ENCODE measurements at places on chromosomes 2 and 18. TPM values are rescaled to one million over a fixed set of nuclear protein-coding genes. Genes with fewer than 3 reads are reported as not detected.

The TFCP2L1 gene
- 0.51 TPM for total RNA-seq

The FOXD4L1 gene
- not detected for total RNA-seq

The HOXD8 gene
- 9.9 TPM for total RNA-seq

DNA sequence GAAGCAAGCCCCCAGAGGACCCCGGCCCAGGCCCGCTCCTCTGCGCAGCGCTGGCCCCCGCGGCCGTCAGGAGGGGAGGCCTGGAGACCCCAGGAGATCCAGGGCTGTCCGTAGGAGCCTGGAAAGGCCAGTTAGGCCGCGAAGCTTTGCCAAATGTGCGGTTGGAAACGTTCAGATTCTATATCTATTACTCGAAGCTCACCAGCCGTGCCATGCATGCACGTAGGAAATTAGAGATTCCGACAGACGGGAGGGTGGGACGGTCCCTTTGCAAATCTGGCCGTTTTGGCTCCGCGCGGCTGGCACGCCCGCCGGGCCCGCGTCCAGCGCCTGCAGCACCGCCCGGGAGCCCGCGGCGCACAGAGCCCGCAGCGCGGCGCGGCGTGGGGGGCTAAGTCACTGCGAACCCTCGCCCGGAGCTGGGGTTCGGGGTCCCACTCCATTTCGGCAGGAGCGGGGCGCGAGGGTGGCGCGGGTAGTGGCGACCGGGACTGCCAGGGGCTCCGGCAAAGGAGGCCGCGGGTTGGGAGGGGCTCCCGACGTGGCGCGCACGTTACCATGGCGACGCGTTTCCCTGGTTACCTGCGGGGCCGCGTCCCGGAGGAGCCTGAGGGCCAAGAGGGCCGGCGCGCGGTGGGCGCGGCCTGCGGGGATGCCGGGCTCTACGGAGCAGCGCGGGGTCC lies 488.6 kb upstream of the SMIM21 start:
- DNase-seq, result peak; percentile 34

DNA sequence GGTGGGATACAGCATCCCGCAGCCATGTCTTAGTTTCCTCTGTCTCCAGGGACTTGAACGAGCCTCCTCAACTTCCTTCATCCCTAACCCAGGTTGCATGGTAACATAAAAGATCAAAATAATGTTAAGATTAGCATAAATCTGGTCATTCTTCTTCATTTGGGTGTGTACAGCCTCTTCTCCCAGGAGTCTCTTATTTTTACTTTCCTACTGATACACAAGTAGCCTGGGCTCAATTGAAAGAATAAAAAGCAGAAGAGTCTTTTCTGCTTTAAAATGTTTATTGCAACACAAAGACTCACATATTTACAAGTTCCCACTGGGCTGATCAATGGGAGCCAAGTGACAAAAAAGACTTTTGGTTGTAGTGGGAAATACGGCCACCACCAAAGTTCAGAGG lies 137.9 kb upstream of the PID1 start:
- DNase-seq, result no peak

GRCh38 chr18:9849407-9850283 lies 36.1 kb upstream of the TXNDC2 start:
- no peak for DNase-seq

DNA sequence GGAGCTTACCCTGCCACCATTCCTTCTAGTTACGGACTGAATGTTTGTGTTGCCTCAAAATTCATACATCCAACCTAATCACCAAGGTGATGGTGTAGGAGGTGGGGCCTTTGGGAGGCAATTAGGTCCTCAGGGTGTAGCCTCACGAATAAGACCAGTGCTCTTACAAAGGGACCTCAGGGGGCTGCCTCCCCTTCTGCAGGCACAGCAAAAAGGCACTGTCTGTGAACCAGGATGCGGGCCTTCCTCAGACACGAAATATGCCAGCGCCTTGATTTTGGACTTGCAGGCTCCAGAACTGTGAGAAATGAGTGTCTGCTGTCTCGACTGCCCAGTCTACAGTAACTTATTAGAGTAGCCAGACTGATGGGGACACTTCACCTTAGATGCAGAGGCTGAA lies 150.4 kb upstream of the HDAC4 start:
- DNase-seq, result no peak

- no peak for DNase-seq
These were observed 24.9 kb downstream of the BIN1 start for GRCh38 chr2:127081826-127082633.

GRCh38 chr2:19456705-19457309 lies 98.4 kb upstream of the OSR1 start:
- no peak for DNase-seq

DNA sequence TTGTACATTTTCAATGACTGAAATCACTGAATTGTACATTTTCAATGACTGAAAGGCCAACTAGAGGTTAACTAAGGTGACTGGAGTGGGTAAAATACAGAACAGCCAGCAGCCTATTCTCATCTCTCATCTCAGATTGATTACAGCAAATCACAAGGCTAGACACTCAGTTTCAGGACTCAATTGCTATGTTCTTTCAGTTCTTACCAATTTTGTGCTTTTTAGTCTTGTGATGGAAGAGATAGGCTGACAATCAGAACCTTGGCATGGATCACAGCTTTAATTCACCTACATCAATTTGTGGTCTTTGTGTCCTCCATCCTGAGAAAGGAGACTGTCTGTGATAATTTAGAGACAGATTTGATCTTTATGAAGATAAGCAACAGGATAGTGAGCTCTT lies 124.7 kb downstream of the GULP1 start:
- DNase-seq, result no peak

GRCh38 chr2:23445450-23445868 lies 60.5 kb downstream of the KLHL29 start:
- peak; percentile 70 for DNase-seq

DNA sequence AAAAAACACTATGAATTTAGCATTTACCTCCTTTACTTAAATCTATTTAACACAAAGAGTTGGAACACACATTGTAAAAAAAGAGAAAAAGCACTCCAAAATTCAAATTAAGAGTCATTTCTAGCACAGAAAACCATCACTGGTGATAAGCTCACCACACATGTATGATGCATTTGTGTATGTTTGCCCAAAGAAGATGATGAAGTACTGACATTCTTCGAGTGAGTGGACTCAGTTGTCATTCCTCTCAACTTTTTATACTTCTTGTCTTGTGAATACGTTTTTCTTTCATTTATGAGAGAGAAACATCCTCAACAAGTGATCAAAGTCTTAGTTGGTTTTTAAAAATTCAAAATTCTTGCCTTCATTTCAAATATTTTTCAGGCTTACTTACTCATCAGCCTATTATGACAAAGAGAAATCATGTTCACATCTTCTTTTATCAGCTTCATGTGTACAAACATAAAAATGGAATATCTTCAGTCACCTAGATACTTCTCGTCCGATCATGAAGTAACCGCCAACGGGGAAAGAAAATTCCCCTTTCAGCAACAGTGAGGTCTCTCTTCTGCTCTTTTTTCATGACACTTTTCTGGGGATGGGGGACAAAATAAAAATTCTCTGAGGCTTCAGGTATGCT lies 1.5 kb downstream of the DSEL start:
- DNase-seq, result no peak

The CRYGD gene
- not detected for total RNA-seq

DNA sequence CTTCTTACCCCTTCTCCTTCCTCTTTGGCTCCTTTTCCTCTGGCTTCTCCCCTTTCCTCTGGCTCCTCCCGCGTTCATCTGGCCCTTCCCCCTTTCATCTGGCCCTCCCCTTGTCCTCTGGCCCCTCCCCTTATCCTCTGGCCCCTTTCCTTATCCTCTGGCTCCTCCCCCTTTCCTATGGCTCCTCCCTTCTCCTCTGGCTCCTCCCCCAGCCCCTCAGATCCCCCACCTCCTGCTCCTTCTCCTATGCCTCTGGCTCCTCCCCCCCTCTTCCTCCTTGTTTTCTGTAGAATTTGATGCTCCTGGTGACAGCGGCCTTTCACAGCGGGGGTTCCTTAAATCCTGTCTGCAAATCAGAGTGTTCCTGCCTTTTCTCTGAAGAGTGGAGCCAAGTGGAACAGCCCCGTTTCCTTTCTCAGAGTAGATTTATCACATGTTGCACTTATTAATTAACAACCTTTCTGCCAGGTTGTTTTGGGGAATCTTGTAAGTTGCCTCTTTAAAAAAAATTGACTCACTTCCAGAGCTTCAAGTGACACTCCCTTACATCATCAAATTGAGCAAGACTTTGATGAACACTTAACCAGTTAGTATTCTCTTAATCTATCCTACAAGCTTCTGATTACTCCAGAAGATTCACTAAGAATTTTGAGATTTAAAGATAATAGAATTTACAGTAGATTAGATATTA lies 27.9 kb downstream of the FABP1 start:
- DNase-seq, result peak; percentile 62

DNA sequence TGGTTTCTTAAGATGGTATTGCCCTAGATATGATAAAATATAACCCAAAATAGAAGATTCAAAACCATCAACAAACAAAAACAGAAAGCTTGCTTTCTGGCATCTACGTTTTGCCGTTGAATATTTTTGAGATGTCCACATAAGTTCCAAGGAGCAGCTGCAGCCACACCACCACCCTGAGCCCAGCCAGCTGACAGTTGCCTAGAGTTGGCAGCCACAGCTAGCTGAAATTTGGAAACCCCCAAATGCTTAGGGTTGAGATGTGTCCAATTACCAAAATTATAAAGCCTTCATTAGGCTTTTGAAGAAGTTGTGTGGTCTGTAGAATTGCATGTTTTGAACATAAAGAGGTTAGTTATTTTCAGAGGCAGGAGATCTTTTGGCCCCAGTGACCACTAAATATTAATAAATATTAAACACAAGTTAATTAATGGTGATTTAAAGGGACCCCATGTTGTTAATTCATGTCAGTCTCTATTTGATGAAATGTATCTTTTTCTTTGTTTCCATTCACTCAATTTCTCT lies 118.1 kb upstream of the DTNA start:
- DNase-seq, result no peak

DNA sequence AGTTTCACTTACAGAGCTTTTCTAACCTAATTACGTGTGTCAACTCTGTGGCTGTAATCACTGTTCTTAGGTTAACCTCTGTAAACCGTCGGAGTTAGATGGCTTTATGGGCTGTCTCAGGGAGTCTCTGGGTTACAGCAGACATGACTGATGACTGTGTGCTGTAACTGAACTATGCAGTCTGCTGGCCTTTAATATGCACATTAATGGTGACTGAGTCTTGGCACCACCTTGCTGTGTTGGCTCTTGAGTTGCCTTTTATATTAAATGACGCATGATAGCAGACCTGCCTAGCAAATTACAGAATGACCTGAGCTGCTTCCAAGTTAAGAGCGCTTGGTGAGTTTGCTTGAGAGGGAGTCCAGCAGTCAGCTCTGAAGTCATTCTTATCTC lies 90.1 kb downstream of the ACKR3 start:
- DNase-seq, result peak; percentile 87

GRCh38 chr2:138531913-138532312 lies 30.3 kb downstream of the SPOPL start:
- DNase-seq, result no peak

The DPP10 gene
- not detected for total RNA-seq

DNA sequence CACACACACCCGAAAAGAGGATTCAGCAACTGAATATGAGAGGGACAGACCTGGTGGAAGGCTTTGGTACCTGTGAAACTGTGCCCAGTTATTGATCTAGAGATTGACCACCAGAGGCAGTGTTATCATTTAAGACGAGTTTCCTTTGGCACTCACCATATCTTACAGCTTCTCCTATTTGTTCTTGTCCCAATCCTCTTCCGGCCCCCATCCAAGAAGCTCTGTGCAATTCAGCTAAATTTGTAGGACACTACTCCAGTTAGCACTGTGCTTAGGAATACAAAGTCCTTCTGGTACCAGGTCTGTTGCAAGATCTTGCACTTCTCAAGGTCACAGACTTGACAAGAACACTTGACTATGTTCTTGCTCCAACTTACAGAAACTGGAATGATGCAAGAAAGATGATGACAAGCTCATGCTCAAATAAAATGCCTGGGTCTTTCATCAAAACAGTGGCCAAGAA lies 177.7 kb downstream of the TMEM247 start:
- DNase-seq, result no peak

GRCh38 chr2:67896476-67896875 lies 166.3 kb downstream of the C1D start:
- DNase-seq, result no peak

The RNF181 gene
- 360 TPM for total RNA-seq

DNA sequence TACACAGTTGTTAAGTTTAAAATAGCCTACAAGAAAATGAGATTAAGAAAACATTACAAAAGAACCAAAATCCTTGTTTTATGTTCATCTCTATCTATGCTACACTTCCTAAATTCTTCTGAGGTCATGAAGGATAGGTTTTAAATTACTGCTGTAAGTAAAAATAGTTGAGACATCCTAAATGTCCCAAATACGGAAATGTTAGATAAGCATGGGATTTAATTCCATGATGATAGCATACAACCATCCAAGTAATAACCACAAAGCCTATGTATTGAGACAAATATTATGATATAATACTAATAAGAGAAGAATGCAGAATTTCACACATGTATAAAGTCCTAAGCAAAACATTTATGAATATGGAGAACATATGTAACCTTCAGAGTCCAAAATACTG lies 34.1 kb downstream of the PIEZO2 start:
- no peak for DNase-seq

DNA sequence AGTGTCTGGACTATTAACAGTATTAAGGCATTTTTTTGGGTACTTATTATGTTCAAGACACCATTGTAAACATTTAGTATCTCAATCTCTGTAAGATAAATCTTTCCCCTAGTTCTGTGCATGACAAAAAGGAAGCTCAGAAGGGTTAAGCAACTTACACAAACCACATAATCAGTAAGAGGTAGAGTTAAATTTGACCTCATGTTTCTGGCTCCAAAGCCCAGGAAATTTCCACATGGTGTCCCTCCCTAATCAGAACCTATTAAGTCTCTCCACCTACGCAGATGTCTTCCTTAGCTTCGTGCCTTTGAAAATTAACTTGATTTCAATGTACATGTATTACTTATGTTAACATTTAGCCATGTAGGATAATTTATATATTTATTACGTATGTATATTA lies 2.0 kb downstream of the MFSD6 start:
- no peak for DNase-seq

- DNase-seq, result no peak
These were observed 59.8 kb upstream of the CHRNA1 start for GRCh38 chr2:174824068-174824467.

GRCh38 chr2:237894986-237895543 lies 35.6 kb downstream of the RAMP1 start:
- DNase-seq, result no peak

- DNase-seq, result no peak
These were observed 17.8 kb upstream of the KCNK3 start for GRCh38 chr2:26674771-26675170.

The NMS gene
- not detected for total RNA-seq

DNA sequence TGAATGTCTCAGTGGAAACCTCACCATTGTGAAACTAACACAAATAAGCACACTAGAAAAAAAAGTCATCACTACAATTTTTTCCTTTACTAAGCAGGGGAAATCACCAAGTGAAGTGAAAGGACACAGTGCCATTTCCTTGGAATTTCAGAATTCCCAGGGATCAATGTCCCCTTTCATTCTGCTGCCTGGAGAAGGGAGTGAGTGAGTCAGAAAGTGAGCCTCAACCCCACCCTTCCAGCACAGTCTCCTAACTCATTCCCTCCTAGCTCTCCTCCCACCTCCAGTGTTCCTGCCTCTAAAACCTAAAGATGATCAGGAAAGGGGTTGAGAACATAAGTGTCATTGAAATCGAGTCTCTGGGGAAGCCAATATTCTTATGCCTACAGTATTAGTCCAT lies 608.5 kb downstream of the RNF144A start:
- no peak for DNase-seq

The SIX2 gene
- 12.2 TPM for total RNA-seq

The CXCR1 gene
- total RNA-seq, result not detected

The CTLA4 gene
- not detected for total RNA-seq

The NEU2 gene
- total RNA-seq, result not detected

The NEB gene
- total RNA-seq, result 0.48 TPM

Measured in Daoy (cell line).